ENCODE measurements at places on chromosomes 11 and 22. TPM values are rescaled to one million over a fixed set of nuclear protein-coding genes. Genes with fewer than 3 reads are reported as not detected.

DNA sequence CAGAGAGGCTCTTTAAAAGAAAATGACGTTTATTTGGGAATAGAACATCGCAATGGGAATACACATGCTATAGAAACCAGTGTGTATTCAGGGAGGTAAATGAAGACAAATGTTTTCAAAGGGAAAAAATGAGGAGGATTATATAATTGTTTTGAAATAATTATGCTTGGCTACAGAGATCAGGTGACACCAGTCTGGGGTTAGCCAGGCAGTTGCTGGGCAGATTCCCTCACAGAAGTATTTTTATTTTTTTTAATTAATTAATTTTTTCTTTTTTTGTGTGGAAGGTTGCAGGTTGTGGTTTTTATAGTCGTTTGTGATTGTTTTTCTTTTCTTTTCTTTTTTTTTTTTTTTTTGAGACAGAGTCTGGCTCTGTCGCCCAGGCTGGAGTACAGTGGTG lies 5.6 kb upstream of the STARD10 start:
- no peak for DNase-seq
- H3K4me3 ChIP-seq: no peak overlapping the region
- no peak overlapping the region for H3K27ac ChIP-seq

DNA sequence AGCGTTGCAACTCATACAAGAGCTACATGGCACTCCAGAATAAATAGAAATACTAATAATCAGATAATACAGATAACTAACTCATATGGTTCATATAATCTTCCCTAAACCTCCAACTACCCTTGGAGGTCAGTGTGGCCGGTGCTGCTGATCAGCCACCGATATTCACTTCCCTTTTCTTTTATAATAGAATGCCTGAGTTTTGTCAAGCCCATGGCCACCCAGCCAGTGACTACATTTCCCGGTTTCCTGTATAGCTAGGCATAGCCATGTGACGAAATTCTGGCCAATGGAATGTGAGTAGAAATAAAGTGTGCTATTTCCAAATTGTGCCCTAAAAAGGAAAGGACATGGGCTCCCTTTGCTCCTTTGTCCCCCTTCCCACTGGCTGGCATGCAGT lies 5.9 kb upstream of the CAT start:
- DNase-seq: peak; percentile 27
- no peaks in the 10 kb centered on the region for H3K36me3 ChIP-seq
- peaks cover 63% of the 10 kb centered on the region for H3K4me1 ChIP-seq
- H3K4me3 ChIP-seq: no peak overlapping the region

- no peaks in the 10 kb centered on the region for H3K27me3 ChIP-seq
- no peak overlapping the region for H3K27ac ChIP-seq
- DNase-seq: no peak
- no peaks in the 10 kb centered on the region for H3K36me3 ChIP-seq
Observed at GRCh38 chr11:116825434-116825833, 2.3 kb upstream of the APOA4 start.

- H3K27ac ChIP-seq: no peak overlapping the region
- H3K36me3 ChIP-seq: peaks cover 39% of the 10 kb centered on the region
- H3K4me3 ChIP-seq: no peak overlapping the region
Observed at GRCh38 chr22:42156598-42156997, 26.0 kb upstream of the CYP2D6 start.

DNA sequence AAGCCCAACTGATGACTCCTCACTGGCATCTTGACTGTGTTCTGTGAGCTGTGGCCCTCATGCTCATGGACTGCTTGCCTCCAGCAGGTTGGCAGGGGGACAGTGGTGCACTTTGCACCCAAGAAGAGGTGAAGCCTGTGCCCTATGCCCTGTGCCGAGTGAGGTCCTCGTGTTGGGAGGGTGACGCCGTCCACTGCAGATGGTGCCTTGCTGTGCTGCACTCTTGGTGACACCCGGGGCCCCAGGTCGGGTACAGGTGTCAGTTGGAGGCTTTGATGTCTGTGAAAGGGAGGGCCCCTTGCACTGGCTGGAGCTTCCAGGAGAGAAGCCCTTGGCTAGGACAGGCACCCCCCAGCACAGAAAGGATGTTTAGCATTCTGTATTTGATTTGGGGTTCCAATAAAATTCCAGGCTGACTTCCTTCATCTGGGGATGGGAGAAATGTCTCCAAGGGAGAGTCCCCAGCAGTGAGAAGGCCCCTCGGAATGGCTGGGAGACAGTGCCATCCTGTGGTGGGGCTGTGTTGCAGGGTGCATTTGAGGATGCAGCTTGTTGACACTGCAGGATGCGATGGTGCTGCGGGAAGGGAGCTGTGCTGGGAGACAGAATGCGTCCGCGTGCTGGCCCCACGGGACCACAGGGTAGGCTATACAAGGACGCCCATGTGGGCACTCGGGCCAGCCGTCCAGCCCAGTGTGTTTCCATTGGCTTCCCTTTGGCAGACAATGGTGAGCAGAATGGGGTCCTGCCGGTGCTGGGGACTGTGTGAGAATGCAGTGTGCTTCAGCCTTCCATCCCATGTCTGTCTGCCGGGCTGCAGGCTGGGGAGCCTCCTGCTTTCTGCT lies 2.5 kb upstream of the ZDHHC8 start:
- peaks cover 15% of the 10 kb centered on the region for H3K4me1 ChIP-seq
- H3K27ac ChIP-seq: peak overlapping the region; percentile 5
- DNase-seq: no peak
- no peak overlapping the region for H3K4me3 ChIP-seq

GRCh38 chr11:117295438-117296137 lies 4.4 kb downstream of the BACE1-AS start:
- no peak overlapping the region for H3K27ac ChIP-seq
- H3K4me1 ChIP-seq: no peaks in the 10 kb centered on the region
- H3K4me3 ChIP-seq: no peak overlapping the region
- H3K36me3 ChIP-seq: peaks cover 11% of the 10 kb centered on the region
- H3K27me3 ChIP-seq: no peaks in the 10 kb centered on the region

VSTM5 gene
- not detected for polyA plus RNA-seq

LINC01488 gene
- polyA plus RNA-seq: not detected

RFPL2 gene
- polyA plus RNA-seq: 0.94 TPM

ISX gene
- not detected for polyA plus RNA-seq

AIFM3 gene
- 2.1 TPM for polyA plus RNA-seq

ROBO4 gene
- not detected for polyA plus RNA-seq
